ENCODE measurements at places on chromosomes 5 and 9.
A peak's percentile ranks its signal among the peaks of the same experiment; 100 is the strongest.

DNA sequence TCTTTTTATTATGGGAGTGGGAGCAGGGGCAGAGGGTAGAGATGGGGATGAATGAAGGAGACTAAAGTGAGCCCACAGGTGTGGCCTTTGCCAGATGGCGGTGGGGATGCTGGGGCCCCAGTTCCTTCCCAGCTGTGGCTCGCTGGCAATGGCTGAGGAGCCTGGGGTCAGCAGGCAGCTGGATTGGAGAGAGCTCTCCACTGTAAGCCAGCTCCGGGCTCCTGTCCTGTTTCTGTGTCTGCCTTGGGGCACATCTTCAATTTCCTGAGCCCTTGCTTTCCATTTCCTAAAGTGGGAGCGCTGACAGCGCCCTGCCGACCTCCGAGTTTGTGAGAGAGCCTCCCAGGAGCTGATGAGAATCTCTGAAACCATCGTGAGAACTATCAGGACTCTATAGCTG, 75.6 kb upstream of the SPRY4 start:
- DNase-seq = no peak

GRCh38 chr5:89849830-89850512, 559.6 kb downstream of the CETN3 start:
- no peak for DNase-seq

DNA sequence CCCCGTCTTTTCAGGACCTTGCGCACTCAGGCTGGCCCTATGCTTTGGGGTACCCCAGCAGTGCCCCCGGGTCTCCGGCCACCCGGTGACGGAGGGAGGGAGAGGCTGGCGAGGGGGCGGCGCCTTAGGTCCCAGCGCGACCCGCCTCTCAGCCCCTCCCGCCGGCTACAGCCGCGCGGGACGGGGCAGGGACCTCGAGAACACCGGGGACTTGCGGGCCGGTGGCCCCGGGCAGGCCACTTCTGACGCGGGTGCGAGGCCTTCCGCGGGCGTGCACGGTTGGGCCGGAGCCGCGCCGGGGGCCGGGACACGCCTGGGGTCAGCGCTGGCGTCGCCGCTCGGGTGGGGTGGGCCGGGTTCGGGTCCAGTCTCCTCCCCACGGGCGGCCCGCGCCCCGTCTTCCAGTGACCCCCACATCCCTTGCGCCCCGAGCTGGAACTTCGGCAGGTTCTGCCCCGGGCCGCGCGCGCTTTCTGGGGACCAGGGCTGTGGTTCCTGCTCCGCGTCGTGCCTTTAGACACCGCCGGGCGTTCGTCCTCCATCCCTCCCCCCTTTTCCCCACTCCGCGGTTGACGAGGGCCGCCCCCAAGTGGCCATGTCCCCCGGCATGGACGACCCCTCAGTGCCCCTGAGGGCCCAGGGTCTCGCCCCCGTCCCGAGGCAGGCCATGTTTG, 3.8 kb upstream of the SQSTM1 start:
- no peak for DNase-seq

DNA sequence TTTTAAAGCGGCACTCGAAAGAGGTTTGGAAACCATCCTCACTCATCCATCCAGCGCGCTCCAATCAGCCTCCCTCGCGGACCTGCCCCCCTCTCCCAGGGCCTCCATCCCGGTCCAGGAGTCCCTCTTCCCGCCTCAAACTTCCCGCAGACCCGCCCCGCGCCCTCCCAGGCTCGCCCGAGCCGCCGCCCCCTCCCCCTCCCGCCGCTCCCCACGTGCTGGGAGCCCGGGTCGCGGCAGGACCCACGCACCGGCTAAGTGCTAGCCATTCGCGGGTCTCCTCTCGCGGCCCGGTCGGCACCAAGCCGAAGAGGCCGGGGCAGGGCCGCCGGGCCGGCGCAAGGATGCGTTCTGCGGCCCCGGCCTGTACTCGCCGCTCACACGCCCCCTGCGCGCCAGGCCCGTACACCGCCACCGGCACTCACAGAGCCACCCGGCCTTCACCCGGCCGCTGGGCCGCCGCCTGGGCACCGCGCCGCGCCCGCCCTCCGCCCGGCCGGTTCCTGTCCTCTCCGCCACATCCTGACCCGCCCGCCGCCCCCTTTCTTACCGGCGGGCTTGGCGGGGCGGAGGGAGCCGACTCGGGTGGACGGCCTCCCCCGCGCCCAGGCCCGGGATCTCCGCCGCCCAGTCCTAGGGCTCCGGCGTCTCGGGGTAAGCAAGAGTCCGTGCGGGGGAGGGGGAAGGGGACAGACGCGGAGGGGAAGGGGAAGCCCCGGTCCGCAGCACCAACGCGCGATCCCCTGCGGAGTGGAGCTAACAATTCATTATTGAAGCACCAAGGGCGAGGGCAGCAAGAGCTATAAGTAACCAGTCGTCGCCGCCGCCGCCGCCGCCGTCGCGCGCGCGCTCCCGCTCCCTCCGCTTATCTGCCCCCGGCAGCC, 576 bp downstream of the CHD1 start:
- DNase-seq = peak; percentile 91

DNA sequence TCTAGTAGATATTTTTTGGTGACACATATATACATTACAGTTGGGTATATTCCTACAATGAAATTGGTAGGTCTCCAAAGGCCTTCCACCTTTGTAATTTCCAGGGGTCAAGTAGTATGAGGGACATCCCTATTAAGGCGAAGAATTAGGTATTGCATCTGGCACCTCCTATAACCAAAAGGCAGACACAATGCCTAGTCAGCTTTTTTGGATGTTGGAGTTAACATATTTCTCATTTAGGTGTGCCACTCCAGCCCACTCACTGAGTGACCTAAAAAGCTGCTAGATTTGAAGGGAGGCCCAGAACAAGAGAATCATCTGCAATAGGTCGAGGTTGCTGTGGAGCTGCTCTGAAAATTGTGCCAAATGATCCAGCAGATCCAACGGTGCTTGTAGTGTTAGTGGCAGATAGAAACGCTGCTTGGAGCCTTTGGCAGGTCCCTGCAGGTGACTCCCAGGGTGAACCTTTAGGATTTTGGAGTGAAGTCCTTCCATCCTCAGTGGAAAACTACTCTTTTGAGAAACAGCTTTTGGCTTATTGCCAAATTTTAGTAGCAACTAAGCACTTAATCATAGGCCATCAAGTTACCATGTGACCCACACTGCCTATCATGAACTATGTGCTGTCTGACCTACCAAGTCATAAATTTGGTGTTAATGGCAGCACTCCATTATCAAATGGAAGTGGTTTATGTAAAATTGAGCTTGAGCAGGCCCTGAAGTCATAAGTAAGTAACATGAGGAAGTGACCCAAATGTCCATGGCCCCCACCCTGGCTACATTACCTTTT, 15.7 kb upstream of the FNIP1 start:
- DNase-seq = no peak

- no peak for DNase-seq
Observed at GRCh38 chr5:149345892-149346222, 558 bp downstream of the GRPEL2 start.

DNA sequence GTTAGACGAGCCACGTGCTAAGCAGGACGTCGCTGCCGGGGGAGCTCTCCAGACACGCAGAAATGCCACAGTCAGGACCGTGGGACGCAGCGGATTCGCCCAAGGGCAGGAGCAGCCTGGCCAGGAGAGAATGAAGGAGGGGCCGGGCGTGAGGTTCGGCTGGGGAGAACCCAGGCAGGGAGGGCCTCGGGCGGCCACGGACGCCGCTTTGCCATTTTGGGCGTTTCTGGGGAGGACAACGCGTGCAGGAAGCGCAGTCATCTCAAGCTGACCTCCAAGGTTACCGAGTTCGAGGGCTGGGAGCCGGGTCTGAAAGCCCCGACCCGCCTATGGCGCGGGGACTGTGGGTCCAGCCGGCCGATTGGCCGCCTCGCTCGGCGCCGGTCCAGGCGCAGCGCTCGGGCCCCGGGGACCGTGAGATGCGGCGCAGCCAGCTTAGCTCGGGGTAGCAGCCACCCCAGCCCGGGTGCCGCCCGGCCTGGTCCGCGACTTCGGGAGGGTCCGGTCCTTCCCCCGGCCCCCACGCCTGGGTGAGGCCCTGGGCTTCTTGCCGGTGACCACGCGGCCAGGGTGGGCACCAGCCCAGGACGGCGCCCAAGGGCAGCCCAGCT, 760 bp upstream of the MAN1B1 start:
- no peak for DNase-seq

DNA sequence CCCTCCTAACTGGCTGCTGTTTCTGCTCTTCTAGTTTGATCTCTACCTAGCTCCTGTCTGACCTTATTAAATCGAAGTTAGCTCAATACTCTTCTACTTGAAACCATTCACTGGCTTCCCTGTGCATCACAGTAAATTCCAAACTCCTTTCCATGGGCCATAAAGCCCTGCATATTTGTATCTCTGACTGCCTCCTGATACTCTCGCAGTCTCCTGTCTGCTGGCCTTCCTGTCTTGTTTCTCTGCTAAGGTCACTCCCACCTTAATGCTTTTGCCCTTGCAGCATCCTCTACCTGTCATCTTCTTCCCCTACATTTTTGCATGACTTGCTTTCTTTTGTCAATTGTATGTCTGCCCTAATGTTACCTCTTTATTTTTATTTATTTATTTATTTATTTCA, 44.8 kb downstream of the SNCAIP start:
- no peak for DNase-seq

GRCh38 chr5:106418196-106418595, 1252.5 kb downstream of the EFNA5 start:
- no peak for DNase-seq

DNA sequence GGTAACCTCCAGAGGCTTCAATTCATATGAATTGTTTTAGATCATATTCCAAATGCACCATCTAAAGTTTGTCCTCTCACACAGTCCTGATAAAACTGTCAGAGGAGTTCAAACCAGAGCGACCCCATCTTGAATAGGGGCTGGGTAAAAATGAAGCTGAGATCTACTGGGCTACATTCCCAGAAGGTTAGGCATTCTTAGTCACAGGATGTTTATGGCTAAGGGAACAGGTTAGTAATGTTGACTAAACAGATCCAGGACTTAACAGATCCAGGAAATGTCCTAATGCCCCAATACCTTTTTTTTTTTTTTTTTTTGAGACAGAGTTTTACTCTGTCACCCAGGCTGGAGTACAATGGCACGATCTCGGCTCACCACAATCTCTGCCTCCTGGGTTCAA, 192.6 kb upstream of the PRDM9 start:
- no peak for DNase-seq

GRCh38 chr5:141369994-141370848, at the start of gene PCDHGB3:
Gene PCDHGB3, plus strand, starts transcription at chr5:141370242. Its CDS starts 153 bp downstream, at chr5:141370395.
- no peak for DNase-seq

DNA sequence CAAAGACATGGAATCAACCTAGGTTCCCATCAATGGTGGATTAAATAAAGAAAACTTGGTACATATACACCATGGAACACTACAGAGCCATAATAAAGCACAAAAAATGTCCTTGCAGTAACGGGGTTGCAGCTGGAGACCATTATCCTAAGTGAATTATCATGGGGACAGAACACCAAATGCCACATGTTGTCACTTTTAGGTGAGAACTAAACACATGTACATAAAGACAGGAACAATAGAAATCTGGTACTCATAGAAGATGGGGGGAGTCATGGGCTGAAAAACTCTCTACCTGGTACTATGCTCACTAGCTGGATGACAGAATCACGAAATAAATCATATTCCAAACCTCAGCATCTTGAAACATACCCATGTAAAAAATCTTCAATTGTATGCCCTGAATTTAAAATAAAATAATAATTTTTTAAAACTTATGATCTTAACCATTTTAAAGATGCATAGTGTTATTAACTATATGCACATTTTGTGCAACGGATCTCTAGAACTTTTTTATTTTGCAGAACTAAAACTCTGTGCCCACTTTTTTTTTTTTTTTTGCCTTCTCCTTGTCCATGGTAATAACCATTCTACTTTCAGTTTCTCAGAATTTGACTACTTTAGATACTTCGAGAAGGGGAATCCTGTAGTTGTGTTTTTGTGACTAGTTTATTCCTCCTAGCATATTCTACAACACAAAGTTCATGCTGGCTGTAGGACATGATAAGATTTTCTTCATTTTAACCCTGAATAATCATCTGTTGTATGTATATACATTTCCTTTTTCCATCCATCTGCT, 1081.6 kb upstream of the ACO1 start:
- DNase-seq = no peak

DNA sequence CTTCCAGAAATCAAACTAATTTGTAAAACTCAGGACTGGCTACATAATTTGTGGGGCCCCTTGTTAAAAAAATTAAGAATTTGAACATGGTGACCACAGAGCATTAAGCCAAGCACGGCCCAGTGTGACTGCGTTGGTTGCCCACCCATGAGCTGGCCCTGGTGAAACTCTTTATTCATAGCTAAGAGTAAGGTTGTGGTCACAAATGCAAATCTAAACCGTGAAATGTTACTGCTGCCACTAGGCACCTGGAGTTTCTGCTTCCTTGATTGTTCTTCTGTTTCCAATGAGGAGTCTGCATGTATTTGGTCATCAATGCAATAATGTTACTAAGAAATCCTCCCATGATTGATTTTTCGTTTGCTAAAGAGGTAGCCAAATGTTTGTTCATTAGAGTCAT, 4.2 kb downstream of the GCNT1 start:
- DNase-seq = no peak

GRCh38 chr5:178797546-178798440, 62.0 kb upstream of the ZNF354B start:
- no peak for DNase-seq

DNA sequence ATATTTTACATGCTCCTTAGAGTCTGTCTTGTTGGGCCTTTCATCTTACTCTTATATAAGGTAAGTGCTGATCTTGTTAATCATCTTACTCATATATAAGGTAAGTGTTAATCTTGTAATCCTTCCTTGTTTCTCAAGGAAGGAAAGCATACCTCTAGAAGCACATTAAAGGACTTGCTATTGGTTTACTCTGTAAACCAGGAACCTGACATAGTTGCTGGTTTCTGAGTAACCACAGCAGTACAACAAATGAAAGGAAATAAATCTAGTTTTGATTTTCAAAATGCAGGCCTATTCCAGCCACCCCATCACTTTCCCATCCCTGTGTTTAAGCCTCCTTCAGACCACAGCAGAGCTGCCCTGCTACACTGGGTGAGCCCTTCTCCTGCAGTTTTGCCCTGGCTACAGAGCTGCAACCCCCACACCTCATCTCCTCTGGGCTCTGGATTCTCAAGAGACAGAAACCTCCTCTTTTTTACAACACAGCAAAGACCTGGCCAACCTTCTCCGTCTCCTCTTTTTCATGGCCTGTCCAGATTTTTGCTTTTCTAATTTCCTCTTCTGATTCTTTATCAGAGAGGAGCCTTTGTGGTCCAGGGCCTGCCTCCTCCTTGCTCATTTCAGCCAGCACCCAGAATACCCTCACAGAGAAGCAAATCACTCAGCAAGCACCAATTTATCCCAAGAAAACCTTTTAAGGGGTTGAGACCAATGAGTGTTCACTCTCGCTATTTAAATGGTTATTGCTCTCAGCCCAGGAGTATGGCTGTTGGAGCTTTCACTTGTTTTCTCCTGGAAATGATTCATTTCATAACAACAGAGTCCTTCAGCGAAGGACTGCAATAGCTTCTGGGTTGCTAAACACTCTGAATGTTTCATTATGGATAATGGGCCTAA, 103.2 kb downstream of the FSTL4 start:
- DNase-seq = no peak

- no peak for DNase-seq
Observed at GRCh38 chr9:86072394-86072877, 26.9 kb downstream of the GOLM1 start.
